Gastrocnemius medialis (tissue), 4 donors: ENCODE measurements at places on chromosomes 2 and 18. TPM values are rescaled to one million over a fixed set of nuclear protein-coding genes. Genes with fewer than 3 reads are reported as not detected.

The PAIP2B gene
- 14.7 TPM for total RNA-seq

The PLCL1 gene
- 9.2 TPM for total RNA-seq

The ZSWIM2 gene
- not detected for total RNA-seq

The GAL3ST2 gene
- not detected for total RNA-seq

The EPG5 gene
- total RNA-seq, result 18.7 TPM

The CCL20 gene
- 1.5 TPM for total RNA-seq

The CNGA3 gene
- total RNA-seq, result 0.09 TPM

The CDK15 gene
- not detected for total RNA-seq

The RGPD3 gene
- 0.15 TPM for total RNA-seq

The PCARE gene
- total RNA-seq, result 0.36 TPM

The CROCC2 gene
- total RNA-seq, result not detected

The CAPN14 gene
- total RNA-seq, result not detected

The RND3 gene
- 2.1 TPM for total RNA-seq

The COL4A4 gene
- total RNA-seq, result 5.8 TPM

GRCh38 chr2:173388795-173389194 is 34.1 kb downstream of the CDCA7 start:
- no peaks in the 10 kb centered on the region for H3K36me3 ChIP-seq
- DNase-seq, result no peak
- H3K27me3 ChIP-seq, result no peaks in the 10 kb centered on the region
- H3K4me1 ChIP-seq, result no peaks in the 10 kb centered on the region
- no peak overlapping the region for H3K4me3 ChIP-seq

GRCh38 chr2:25190536-25190935 is 22.2 kb upstream of the POMC start:
- H3K4me3 ChIP-seq, result no peak overlapping the region
- DNase-seq, result no peak
- H3K4me1 ChIP-seq, result no peaks in the 10 kb centered on the region
- no peaks in the 10 kb centered on the region for H3K36me3 ChIP-seq
- H3K27ac ChIP-seq, result no peak overlapping the region

- H3K4me1 ChIP-seq, result no peaks in the 10 kb centered on the region
- no peak for DNase-seq
- H3K36me3 ChIP-seq, result no peaks in the 10 kb centered on the region
- H3K27me3 ChIP-seq, result no peaks in the 10 kb centered on the region
These were observed 231.4 kb upstream of the RGPD4 start for GRCh38 chr2:107595285-107595684.

DNA sequence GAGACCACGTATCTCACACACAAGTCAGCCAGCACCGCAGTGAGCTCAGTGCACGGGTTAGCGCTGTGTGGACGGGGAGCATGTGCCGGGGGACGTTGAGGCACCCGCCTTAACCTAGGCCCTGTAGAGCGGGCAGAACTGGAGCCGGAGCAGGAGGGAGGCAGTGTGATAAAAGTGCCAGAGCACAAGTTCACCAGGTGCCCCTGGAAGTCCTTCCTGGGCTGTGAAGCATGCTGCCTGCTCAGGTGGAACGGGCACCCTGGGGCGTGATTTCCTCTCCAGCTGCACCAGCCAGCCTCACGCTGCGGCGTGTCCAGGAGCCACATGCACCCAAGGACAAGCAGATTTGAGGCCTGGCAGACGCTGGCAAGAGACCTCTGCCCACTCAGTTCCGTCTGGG is 50.3 kb downstream of the ITGB1BP1 start:
- H3K27ac ChIP-seq, result no peak overlapping the region
- peaks cover 2% of the 10 kb centered on the region for H3K4me1 ChIP-seq
- DNase-seq, result no peak
- H3K4me3 ChIP-seq, result no peak overlapping the region
- H3K27me3 ChIP-seq, result no peaks in the 10 kb centered on the region

GRCh38 chr18:24060644-24061043 is 46.1 kb downstream of the TTC39C start:
- no peak overlapping the region for H3K4me3 ChIP-seq
- H3K4me1 ChIP-seq, result no peaks in the 10 kb centered on the region
- H3K36me3 ChIP-seq, result no peaks in the 10 kb centered on the region
- DNase-seq, result no peak

- no peak overlapping the region for H3K27ac ChIP-seq
- no peaks in the 10 kb centered on the region for H3K36me3 ChIP-seq
- peaks cover 4% of the 10 kb centered on the region for H3K27me3 ChIP-seq
- H3K4me1 ChIP-seq, result no peaks in the 10 kb centered on the region
- no peak for DNase-seq
These were observed 353.9 kb downstream of the SS18 start for GRCh38 chr18:25736516-25736915.

DNA sequence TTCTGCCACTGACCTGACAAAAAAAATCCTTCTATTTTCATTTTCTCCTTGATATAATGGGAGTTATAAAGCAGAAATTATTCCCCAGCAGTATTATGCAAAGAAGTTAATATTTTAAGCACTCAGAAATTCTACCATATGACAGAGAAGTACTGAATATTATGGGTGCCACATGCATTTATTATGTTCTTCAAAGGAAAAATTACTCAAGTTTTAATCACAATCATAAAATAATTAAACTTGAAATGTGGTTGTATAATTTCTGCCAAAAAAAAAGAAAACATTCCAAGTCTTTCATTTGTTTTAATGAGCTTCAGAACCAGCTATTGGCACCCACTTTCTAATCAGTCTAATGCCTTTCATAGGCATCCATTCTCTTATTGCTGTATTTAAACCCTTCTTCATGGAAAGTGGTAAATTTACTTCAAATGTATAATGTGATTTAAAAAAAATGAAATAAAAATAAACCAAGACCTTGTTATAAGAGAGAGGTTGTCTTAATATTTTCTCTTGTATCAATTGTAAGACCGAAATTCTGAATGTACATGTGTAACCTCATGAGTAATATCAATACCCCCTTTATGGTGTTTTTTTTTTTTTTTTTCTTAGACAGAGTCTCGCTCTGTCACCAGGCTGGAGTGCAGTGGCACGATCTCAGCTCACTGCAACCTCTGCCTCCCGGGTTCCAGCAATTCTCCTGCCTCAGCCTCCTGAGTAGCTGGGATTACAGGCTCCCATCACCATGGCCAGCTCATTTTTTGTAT is 302.3 kb downstream of the IRS1 start:
- no peak overlapping the region for H3K27ac ChIP-seq
- H3K36me3 ChIP-seq, result no peaks in the 10 kb centered on the region
- no peak overlapping the region for H3K4me3 ChIP-seq
- DNase-seq, result no peak

DNA sequence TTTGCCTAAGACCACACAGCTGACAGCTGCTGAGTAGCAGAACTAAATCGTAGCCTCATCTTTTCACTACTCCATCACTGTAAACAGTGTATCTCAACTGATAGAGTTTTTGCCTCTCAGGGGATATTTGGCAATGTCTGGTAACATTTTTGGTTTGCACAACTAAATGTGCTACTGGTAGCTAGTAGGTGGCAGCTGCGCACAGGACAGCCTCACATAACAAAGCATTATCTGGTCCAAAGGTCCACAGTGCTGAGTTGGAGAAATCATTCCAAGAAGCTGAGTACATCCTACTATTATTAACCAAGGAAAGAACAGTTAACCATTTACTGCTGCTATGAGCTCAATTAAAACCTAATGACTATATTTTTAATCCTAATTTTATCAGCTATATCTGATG is 6.1 kb upstream of the CCDC102B start:
- H3K27me3 ChIP-seq, result no peaks in the 10 kb centered on the region
- H3K27ac ChIP-seq, result no peak overlapping the region
- no peak overlapping the region for H3K4me3 ChIP-seq

- no peaks in the 10 kb centered on the region for H3K36me3 ChIP-seq
- no peak overlapping the region for H3K4me3 ChIP-seq
- no peak for DNase-seq
- no peaks in the 10 kb centered on the region for H3K4me1 ChIP-seq
- H3K27me3 ChIP-seq, result no peaks in the 10 kb centered on the region
These were observed 35.7 kb upstream of the POU3F3 start for GRCh38 chr2:104818264-104818663.

GRCh38 chr2:121502781-121503180 is 27.9 kb upstream of the RNU4ATAC start:
- peaks cover 72% of the 10 kb centered on the region for H3K4me1 ChIP-seq
- no peak for DNase-seq
- H3K36me3 ChIP-seq, result no peaks in the 10 kb centered on the region
- H3K4me3 ChIP-seq, result no peak overlapping the region

DNA sequence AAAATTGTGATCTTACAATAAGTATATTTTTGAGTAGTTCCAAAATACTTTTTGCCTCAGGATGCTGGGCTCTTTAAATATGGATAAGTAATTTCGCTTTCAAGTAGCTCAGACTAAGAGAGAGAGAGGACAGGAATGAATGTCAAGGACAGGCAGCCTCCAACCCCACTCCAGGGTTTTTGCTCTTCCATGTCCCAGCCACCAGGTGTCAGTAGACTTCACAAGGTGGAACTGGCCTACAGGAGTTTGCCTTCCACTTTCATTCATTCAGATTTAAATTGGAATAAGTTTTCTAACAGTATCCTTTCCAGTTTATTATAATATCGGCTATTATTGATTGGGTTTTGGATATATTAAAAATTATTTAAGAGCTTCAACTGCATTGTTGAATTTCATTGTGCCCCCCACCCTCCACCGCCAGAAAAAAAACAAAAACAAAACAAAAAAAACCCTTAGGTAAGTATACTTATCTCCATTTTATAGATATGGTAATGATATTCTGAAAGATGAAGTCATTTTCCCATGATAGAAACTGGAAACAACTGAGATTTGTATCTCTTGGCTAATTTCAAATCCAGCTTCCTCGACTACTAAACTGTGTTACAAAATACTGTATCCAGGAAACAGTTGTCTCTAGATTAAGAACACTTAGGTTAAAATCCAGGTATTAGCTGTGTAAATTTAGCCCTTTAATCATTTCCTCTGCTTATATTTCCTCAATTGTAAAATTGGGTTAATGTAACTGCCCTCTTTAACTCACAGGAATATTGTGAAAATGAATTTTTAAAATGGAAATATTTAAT is 793.1 kb downstream of the ERBB4 start:
- H3K4me3 ChIP-seq, result no peak overlapping the region
- peak; percentile 6 for DNase-seq
- H3K27ac ChIP-seq, result no peak overlapping the region
- no peaks in the 10 kb centered on the region for H3K4me1 ChIP-seq

DNA sequence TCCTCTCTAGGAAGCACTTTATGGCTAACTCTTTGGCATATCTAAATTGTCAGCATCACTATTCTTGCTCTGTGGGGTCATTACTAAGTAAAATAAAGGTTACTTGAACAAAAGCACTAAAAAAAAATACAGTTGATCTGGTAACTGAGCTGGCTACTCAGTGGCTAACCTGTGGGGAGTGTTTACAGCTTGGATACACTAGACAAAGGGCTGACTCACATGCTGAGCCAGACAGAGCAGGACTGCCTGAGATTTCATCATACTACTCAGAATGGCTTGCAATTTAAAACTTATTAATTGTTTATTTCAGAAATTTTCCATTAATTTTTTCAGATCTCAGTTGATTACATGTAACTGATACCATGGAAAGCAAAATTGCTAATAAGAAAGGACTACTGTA is 1690.4 kb upstream of the SLC39A10 start:
- H3K27me3 ChIP-seq, result no peaks in the 10 kb centered on the region
- DNase-seq, result no peak
- H3K36me3 ChIP-seq, result no peaks in the 10 kb centered on the region
- no peaks in the 10 kb centered on the region for H3K4me1 ChIP-seq

- H3K27ac ChIP-seq, result no peak overlapping the region
- no peaks in the 10 kb centered on the region for H3K27me3 ChIP-seq
- no peak overlapping the region for H3K4me3 ChIP-seq
- no peaks in the 10 kb centered on the region for H3K4me1 ChIP-seq
- H3K36me3 ChIP-seq, result no peaks in the 10 kb centered on the region
These were observed 678.9 kb upstream of the FANCL start for GRCh38 chr2:58920001-58920400.

- DNase-seq, result no peak
- H3K27ac ChIP-seq, result no peak overlapping the region
- no peaks in the 10 kb centered on the region for H3K27me3 ChIP-seq
- peaks cover 4% of the 10 kb centered on the region for H3K4me1 ChIP-seq
- no peak overlapping the region for H3K4me3 ChIP-seq
These were observed 254.9 kb downstream of the ZNF521 start for GRCh38 chr18:25097057-25097456.

GRCh38 chr2:107645586-107645985 is 181.1 kb upstream of the RGPD4 start:
- DNase-seq, result no peak
- H3K27me3 ChIP-seq, result no peaks in the 10 kb centered on the region
- H3K27ac ChIP-seq, result no peak overlapping the region
- no peaks in the 10 kb centered on the region for H3K4me1 ChIP-seq
- no peak overlapping the region for H3K4me3 ChIP-seq

- no peaks in the 10 kb centered on the region for H3K4me1 ChIP-seq
- H3K27ac ChIP-seq, result no peak overlapping the region
- no peak overlapping the region for H3K4me3 ChIP-seq
- DNase-seq, result no peak
- H3K36me3 ChIP-seq, result no peaks in the 10 kb centered on the region
These were observed 123.3 kb downstream of the UBE2E3 start for GRCh38 chr2:181103659-181104058.

DNA sequence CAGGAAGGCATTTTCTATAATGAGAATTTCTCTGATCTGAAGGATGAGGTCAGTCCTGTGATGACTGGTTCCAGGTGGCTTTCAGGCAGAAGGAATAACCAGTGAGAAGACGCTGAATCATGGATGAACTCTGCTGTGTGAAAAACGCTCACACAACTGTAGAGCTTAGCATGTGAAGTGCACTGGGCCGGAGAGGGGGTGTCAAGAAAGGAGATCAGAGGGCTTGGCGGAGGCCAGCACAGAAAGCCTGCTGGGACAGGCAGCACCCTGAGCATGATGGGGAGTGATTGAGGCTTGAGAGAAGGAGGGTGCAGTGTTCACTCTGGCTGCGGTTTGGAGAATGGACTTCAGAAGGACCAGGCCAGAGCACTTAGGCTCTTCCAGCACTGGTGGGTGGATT is 236.5 kb downstream of the TPGS2 start:
- H3K4me1 ChIP-seq, result no peaks in the 10 kb centered on the region
- H3K27ac ChIP-seq, result no peak overlapping the region
- H3K4me3 ChIP-seq, result no peak overlapping the region
- DNase-seq, result no peak
- no peaks in the 10 kb centered on the region for H3K36me3 ChIP-seq
- H3K27me3 ChIP-seq, result no peaks in the 10 kb centered on the region

- H3K36me3 ChIP-seq, result peaks cover 6% of the 10 kb centered on the region
- H3K4me3 ChIP-seq, result no peak overlapping the region
- DNase-seq, result no peak
- no peaks in the 10 kb centered on the region for H3K4me1 ChIP-seq
These were observed 46.7 kb downstream of the ANO7 start for GRCh38 chr2:241234962-241235740.

DNA sequence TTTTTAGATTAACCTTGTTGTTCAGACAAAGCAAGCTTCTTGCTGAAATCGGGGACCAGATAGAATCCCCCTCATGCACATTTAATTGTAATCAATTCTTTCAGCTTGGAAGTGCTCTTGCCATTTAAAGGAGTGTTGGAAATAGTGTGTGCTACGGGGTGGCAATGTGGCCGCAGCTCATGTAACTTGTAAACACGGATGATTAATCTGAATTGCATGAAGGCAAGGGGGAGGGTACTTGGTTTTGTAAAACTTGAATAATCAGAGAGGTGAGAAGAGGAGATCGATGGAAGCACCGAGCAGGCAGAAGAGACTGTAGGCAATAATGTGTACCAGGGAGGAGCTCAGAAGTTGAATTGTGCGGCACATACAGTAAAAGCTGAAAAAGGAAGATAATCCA is 273.5 kb downstream of the PTGR3 start:
- H3K27ac ChIP-seq, result no peak overlapping the region
- H3K4me1 ChIP-seq, result no peaks in the 10 kb centered on the region
- H3K4me3 ChIP-seq, result no peak overlapping the region
- no peaks in the 10 kb centered on the region for H3K27me3 ChIP-seq
- DNase-seq, result no peak

- H3K27ac ChIP-seq, result no peak overlapping the region
- H3K4me3 ChIP-seq, result no peak overlapping the region
- no peaks in the 10 kb centered on the region for H3K27me3 ChIP-seq
- DNase-seq, result no peak
These were observed 45.6 kb upstream of the PCBP1 start for GRCh38 chr2:70041663-70042062.
